Stimulated activated CD4-positive, alpha-beta T cell treated with anti-CD3 and anti-CD28 coated beads, Interleukin-1b, Interleukin-23, amount 100 ng/mL, for 48 hours (primary cell): ENCODE measurements at places on chromosomes 1 and 21.
A peak's percentile ranks its signal among the peaks of the same experiment; 100 is the strongest.

DNA sequence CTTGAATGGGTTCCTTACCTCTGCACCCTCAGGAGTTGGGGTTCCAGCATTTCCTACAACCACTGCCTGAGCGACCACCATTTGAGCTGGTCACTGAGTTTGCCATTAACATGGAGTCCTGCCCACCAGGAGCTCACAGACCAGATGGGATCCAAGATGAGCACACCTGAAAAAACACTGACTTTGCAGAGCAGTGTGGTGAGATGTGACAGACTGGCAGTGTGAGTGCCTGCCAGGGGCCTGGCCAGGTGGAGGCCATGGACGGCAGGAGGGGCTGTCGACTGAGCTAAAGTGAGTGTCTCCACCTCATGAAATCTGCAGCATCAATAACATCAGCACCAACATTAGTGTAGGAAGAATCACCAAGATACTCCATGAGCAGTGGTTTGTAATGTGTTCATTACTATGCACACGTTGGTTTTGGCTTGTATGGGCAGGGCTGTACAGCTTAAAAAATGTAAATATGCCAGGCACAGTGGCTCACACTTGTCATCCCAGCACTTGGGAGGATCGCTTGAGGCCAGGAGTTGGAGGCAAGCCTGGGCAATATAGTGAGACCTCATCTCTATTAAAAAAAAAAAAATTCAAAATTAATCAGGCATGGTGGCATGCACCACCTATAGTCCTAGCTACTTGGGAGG, 12.2 kb upstream of the MIXL1 start:
- no peak for DNase-seq

- DNase-seq: no peak
These were observed 81.8 kb upstream of the KCNA3 start for GRCh38 chr1:110756506-110756905.

DNA sequence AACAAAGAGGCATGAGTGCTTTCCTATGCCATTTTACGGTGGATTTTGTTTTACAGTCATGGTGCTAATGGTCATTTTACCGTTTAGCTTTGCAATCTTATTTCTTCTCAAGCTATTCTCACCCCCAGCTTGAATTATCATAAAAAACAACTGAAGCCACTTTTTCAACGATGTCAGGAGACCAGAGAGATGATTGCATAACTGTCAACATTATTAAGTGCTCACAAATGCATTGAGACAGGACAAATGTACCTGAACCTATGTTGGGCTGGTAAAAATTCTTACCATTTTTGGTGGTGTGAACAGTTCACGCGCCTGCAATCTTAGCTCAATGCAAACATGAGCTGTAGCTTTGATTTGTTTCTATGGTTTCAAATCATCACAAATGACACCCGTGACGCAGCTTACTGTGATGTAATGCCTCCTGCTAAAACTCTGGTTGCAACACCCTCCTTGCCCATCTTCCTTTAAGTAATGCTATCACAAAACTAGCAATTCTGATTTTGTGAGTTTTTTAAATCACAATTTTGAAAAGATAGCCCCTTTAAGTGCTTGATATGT, 104.4 kb downstream of the UCHL5 start:
- no peak for DNase-seq

GRCh38 chr1:210730023-210730422, 401.3 kb downstream of the HHAT start:
- no peak for DNase-seq

DNA sequence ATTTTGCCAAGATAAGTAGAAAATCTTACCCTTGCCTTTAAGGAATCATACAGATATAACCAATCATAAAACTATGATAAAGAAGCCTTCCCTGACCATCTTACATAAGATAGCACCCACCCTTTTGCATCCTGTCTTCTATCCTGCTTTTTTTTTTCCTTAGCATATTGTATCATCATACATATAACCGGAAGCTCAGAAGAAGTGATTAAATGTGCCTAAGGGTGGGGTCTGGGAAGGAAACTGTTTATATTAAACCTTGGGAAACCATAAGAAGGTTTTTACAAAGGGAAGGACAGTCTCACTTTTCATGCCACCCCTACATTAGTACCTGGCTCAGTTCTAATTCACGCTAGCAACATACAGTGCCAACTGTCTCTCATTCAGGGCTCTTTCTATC, 66.8 kb downstream of the LUZP1 start:
- DNase-seq: no peak

GRCh38 chr21:24939291-24939690, 668.0 kb downstream of the MRPL39 start:
- DNase-seq: no peak

- DNase-seq: no peak
These were observed 34.5 kb downstream of the SPEN start for GRCh38 chr1:15881961-15882360.

DNA sequence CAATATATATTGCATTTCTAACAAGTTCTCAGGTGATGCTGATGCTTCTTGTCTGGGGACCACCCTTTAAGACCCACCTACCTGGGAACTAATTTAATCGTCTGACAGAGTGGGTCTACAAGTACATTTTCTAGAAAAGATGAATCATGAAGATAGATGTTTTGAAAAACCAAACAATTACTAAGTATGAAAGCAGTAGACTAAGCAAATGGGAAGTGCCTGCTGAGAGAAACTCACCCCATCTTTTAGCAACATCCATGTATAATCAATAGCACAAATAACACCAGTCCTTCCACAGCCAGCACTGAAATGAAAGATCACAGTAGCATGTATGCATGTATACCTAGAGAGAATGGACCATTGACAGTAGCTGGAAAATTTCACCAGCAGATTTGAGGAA, 17.3 kb downstream of the PTPN22 start:
- no peak for DNase-seq

- no peak for DNase-seq
These were observed 48.1 kb upstream of the PAXBP1 start for GRCh38 chr21:32819694-32820093.

DNA sequence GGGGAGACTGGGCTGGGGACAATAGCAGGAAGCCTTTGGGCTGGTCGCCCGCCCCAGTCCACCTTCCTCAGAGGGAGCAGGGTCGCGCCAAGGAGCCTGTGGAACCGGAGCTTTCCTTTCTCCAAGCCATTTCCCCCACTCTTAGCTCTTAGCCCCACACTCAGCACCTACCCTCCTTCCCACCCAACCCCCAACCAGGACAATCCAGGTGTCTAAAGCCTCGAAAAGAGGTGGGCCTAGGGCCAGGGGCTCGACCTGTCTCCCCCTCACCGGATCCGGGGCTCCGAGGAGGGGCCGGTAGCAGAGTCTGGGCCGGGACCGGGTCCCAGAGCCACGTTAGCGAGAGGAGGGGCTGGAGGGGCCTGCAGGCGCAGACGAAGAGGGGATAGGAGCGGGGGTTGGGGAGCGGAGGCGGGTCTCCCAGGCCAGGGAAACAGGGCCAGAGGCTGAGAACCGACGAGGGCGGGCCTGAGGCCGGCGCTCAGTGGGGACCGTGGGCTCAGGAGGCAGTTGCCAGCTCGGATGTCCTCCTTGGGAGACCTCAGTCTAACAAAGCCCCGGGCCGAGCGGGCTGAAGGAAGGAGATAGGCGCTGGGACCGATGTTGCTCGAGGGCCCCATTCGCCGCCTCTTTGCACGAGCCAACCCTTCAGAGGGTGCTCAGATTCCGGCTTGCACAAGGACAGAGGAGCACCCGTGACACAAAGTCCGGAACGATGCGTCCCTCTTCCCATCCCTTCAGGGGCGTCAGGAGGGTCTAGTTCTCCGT, 943 bp downstream of the SEMA6C start:
- no peak for DNase-seq

DNA sequence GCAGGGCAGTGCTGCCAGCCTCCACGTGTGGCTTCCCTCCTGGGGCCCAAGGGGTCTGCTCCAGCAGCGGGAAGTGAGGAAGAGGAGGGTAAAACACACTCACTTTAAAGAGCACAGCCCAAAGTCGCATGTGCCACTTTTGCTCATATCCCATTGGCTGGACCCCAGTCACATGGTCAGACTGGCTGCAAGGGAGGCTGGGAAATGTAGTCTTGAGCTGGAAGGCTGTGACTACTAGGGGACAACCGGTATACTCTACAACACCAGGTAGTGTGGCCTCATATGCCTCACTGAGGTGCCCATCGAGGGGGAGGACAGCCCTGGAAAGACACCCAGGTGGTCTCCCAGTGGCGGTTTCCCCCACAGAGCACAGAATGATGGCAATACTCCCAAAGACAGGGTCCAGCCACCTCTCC, 45.2 kb downstream of the CAMK2N1 start:
- DNase-seq: peak; percentile 59

GRCh38 chr1:9892563-9893528, 17.2 kb downstream of the CTNNBIP1 start:
- no peak for DNase-seq

DNA sequence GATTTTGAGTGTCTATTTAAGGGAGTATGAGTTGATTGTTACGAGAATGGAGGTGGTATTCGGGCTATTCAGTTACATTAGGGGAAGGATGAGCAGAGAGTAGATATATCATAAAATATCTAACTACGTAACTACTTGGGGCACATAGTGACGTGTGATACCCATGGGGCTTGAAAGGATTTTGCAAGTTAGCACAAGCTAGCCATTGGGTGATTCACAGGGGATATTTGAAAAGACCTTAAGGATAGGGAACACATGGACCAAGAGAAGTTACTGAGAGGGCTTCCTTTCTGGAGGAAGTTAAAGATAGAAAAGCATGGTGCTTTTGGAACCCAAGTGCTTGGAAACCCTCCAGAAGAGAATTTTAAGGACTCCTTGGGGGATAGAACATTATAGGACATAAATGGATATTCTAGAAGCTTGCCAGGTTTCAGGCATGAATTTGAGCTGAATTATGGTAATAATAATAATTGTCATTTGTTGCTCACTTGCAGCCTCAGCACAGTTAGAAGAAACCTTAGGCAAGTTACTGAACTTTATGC, 5.4 kb downstream of the DISP1 start:
- DNase-seq: no peak

- no peak for DNase-seq
These were observed 12.5 kb downstream of the TMEM81 start for GRCh38 chr1:205071801-205072200.

GRCh38 chr1:115647507-115647906, 5.7 kb downstream of the VANGL1 start:
- peak; percentile 26 for DNase-seq

DNA sequence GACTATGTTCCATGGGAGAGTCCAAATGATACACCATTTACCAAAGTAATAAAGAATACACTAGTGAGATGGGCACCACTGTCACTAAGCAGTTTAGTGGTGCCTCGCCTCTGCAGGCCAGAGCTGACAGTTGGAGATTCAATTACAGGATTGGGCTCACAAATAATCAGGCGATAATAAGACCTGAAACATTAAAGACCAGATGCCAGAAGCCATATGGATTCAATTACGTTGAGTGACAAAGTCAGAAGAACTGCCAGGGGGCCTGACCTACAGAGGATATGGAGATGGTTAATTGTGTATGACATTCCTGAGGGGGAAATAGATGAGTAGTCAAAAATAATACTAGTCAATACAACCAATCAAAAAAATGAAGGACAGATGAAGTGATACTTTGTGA, 65.2 kb upstream of the ST6GALNAC5 start:
- no peak for DNase-seq

- DNase-seq: no peak
These were observed 1561.5 kb downstream of the MRPL39 start for GRCh38 chr21:24045775-24046215.

GRCh38 chr1:156422602-156423091, 53.6 kb downstream of the RHBG start:
- DNase-seq: no peak

GRCh38 chr21:46067505-46068201, 30.3 kb upstream of the COL6A2 start:
- no peak for DNase-seq

- no peak for DNase-seq
These were observed 77.0 kb downstream of the IARS2 start for GRCh38 chr1:220170836-220171526.

DNA sequence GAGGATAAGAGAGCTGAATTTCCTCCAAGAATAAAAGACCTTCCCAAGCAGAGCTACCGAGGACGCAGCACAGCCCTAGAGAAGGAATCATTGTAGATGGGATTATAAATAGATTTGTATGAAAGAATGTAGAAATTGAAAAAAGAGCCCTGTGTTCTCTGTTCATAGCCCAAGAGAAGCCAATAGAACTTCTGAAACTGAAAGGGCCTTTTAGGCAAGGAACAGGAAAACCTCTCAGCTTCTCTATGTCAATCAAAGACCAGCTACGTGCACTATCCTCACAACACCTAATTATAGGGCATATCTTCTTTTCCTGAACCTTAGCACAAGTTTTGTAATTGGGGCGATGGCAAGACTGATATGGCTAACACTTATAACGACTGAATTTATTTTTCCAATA, 192.4 kb upstream of the RNPC3 start:
- DNase-seq: no peak

DNA sequence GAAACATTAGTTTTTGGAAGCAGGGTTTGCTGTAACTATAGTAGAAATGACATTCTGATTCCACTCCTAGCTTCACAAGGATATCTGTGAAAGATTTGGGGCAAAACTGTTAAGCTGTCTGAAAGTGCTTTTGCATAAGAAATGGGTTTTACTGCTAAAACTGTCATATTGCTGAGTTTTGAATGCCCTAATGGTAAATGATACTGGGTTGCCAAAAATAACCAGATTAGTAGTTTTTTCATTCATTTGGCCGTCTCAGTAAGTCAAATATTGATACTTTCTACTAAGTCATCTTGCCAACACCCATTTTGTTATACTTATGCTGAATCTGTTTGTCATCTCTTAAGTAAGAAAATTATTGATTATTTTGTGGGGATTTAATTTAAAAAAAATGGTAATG, 399 bp upstream of the PTPRC start:
- DNase-seq: no peak

DNA sequence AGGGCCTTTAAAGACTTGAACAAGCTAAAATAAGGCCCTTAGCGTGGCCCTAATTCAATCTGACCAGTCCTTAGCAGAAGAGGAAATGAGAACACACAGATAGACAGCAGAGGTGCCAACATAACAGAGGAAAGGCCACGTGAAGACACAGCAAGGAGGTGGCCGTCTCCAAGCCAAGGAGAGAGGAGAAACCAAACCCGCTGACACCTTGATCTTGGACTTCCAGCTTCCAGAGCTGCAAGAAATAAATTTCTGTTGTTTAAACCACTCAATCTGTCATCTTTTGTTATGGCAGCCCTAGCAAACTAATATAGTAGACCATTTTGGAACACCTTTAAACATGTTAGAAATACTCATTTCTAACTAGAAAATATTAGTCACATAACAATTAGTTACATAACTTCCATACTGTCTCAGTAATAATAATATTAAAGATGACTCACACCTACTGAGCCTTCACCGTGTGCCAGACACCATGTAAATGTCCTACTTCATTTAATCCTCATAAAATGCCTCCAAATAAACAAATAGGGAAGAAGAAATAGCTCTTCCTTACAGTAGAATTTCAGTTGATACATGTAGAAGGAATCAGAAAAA, 47.9 kb downstream of the S1PR1 start:
- no peak for DNase-seq

- no peak for DNase-seq
These were observed 275.0 kb downstream of the AKT3 start for GRCh38 chr1:243575070-243575469.

GRCh38 chr1:13826591-13826990, 126.6 kb downstream of the PRDM2 start:
- no peak for DNase-seq
